WTC11 (cell line): ENCODE measurements at places on chromosomes 1 and 21. TPM values are rescaled to one million over a fixed set of nuclear protein-coding genes. Genes with fewer than 3 reads are reported as not detected.

DNA sequence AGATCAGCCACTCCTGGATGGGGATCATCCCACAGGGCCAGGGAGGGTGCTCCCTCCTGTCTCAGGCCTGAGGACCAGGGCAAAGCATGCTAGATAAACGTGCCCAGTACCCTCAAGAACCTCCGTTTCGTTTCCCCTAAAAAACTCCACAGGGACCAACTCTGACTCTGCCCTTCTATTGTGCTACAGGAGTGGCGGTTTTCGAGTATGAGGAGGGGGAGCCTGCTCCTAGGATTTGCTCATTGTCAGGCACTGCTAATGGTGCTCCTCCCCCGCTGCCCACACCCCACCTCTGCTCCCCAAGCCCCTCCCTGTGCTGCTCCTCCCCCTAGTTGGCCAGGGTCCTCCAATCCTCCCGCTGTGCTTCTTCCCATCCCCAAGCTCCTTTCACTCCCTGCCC lies 32.0 kb downstream of the PGBD5 start:
- peak overlapping the region; percentile 12 for H3K27ac ChIP-seq
- H3K4me3 ChIP-seq, result no peak overlapping the region
- no peaks in the 10 kb centered on the region; the same call in 1 of the 2 replicates for H3K36me3 ChIP-seq
- H3K27me3 ChIP-seq, result no peaks in the 10 kb centered on the region

Gene ATAD3C
- 0.60 to 0.94 TPM (median 0.61 TPM) in 3 replicates for total RNA-seq

- no peaks in the 10 kb centered on the region for H3K27me3 ChIP-seq
- no peak overlapping the region for H3K4me3 ChIP-seq
- no peaks in the 10 kb centered on the region for H3K36me3 ChIP-seq
Measured at GRCh38 chr1:184272175-184272866, 114.5 kb upstream of the C1orf21 start.

Gene GCSAML
- total RNA-seq, result not detected in 3 replicates

Gene IL12RB2
- 0.50 to 1.1 TPM (median 0.81 TPM) in 3 replicates for total RNA-seq

DNA sequence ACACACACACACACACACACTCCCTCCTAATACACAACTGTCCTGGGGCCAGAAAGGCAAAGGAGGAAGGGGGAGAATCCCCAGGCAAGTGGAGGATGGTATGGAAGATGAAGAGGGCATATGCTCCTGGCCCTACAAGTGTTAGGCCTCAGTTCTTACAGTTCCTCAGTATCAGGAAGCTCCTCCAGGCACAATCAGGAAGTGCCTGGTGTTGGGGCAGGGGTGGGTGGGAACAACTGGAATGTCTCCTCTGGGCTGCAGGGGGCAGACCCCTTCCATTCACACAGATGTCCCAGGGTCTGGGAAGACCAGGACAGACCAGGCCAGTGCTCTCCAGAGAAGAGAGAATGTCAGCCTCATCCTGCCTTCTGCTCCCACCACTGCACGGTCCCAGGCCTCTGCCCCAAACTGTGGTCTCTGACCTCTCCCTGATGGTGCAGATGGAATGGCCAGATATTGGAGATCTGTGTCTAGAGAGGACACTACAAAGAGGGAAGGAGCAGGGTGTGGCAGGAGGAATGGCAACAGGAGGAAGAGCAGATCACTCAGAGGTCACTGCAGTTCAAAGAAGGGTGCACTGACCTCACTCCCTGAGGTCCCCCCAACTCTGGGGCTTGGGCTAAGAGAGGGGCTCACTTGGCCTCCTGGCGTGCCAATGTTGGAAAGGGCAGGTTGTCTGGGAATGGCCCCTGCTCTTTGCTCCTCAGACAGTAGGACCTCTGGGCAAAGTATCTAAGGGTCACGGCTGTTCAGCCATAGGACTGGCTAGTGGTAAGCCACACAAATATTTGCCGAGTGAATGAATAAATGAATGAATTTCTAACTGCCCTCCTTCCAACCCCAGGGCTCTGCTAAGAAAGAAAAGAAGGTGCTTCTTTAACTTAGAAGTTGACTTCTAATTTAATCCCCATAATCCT lies 2.5 kb upstream of the DENND2D start:
- peaks cover 20% of the 10 kb centered on the region for H3K4me1 ChIP-seq
- H3K27ac ChIP-seq, result no peak overlapping the region
- no peak for DNase-seq
- no peaks in the 10 kb centered on the region for H3K36me3 ChIP-seq
- H3K27me3 ChIP-seq, result peaks cover 55% of the 10 kb centered on the region

DNA sequence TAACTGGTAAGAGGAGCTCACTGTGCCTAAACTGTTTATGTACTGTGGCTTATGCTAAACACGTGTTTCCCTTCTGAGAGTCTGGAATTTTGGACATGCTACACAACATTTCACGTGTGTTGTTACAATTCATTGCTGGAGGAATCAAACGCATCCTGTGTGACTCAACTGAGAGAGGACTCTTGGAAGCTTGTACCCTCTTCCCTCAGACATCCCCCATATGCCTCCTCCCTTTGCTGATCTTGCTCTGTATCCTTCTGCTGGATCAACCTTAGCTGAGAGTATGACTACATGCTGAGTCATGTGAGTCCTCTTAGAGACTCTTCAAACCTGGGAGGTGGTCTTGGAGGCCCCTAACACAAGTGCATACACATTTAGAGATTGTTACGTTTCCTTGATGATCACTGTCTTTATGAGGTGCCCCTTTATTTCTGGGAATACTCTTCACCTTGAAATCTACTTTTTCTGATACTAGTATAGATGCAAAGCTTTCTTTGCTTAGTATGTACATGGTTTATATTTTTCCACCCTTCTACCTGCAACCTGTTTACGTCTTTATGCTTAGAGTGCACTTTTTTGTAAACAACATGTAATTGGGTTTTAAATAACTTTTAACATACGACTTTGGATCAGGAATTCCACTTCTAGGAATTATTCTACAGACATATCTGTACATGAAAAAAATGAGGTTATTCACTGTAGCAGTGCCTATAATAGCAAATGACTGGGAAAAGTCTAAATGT lies 8.7 kb downstream of the NPHP4 start:
- no peaks in the 10 kb centered on the region for H3K27me3 ChIP-seq
- peaks cover 6% of the 10 kb centered on the region; the same call in 1 of the 2 replicates for H3K36me3 ChIP-seq
- H3K4me1 ChIP-seq, result peaks cover 15% of the 10 kb centered on the region
- DNase-seq, result no peak
